ENCODE measurements at places on chromosomes 5 and 9.

- DNase-seq, result no peak
Measured at GRCh38 chr5:106854922-106855321, 815.8 kb downstream of the EFNA5 start.

DNA sequence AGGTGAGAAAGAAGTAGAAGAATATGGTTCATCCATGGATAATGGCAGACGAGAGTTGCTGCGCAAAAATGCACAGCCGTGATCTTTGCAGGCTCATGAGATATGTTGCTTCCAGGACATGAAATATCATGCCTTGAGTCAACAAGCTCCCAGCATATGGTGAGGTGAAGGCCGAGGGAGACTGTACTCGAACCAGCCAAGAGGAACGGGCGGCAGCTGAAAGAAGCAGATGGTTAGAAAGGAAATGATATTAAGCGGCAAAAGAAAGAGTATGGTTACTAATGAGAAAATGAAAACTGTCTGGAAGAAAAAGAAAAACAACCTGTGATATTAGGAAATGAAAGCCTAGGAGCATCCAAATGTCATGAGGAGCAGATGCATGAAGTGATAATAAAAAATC, 344.7 kb upstream of the DAP start:
- no peak for DNase-seq

DNA sequence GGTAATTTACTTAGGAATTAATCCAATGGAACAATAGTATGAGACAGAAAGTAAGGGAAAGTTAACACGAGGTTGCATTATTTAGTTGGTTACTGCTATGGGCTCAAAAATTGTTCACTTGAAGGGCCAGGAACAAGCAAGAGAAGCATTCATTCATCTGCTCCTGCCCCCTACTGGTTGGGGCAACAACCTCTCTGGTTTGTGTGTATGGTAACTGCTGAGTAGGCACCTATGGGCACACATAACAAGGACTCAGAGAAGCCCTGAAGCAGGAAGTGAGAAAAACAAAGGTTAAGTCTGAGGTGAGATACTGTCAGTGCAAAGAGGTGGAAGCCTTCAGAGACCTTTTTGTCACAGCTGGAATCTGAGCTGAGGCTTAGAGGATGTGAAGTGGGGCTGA, 34.4 kb upstream of the RANBP6 start:
- peak; percentile 24 for DNase-seq

DNA sequence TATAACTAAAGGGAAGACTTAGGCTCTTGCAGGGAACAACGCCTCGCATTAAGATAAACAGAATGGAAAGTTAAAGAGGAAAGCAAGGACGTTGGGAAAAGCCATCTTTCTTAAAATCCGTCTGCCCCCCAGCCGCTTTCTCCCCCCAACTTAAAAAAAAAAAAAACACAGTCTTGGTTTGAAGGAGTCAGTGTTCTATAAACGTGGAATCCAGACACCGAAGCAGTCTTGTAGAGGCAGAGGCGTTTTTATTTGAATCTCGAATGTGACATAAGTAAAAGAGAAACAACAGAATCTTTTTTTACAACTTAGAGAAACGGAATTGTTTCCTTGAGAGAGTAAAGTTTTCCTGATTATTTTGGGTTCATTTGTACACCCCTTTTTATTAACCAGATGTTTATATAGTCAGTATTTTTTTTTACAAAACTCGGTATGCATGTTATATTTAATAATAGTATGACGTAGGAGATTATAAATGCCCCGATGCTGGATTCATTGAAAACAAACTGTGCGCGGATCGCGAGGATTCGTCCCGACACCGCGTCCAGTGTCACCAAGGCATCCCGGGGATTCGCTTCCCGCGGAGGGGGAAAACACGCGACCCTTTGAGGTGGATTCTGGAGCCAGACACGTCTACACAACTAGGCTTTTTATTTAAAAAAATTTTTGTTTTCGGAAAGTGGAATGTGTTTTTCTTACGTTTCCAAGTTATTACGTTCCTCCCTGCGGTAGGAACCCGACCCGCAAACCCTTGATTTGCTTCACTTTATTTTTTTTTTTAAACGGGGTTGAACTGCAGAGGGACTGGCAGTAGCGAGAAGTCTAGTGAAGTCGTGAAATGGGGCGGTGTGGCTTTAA, 6.7 kb downstream of the PTCH1 start:
- no peak for DNase-seq

GRCh38 chr5:14105718-14106410, 37.3 kb upstream of the TRIO start:
- no peak for DNase-seq

Measured in stimulated activated CD8-positive, alpha-beta memory T cell treated with anti-CD3 and anti-CD28 coated beads, Interleukin-2, amount 100 ng/mL, for 48 hours (primary cell).